ENCODE measurements at places on chromosomes 12 and 14. TPM values are rescaled to one million over a fixed set of nuclear protein-coding genes. Genes with fewer than 3 reads are reported as not detected.

DNA sequence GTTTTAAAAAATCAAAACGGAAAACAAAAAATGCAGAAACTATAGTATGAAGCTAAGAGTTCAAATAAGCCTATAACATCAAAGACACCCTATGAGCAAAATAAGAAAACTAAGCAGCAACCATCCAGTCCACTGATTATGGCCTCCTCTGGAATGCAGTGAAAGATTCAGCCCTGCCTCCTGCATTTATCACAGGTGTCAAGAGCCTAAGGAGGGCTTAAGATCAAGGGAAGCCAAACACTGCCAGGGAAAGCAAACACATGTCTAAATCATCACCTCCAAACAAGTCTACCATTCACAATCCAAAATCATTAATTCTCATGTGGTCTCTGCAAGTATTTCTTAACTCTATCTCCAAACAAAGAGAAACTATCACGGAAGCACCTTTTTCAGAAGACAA, 28.4 kb downstream of the SARNP start:
- no peak for DNase-seq

DNA sequence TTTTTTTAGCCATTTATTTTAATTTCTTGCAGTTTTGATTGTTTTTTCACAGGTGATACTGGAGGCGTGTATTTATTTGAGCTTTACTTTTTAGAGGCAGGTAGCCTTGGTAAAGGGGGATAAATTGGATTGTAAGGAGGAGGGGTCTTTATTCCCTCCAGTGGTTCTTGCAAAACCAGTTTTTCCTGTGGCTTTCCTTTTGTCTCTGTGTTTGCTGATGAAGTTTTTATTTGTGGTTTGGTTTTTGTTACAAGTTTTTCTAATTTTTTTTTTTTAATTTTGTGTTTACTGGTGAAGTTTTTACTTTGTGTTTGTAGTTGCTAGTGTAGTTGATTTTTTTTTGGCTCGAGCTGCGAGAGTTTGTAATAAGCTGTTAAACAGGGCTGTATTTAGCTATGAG, 278.5 kb downstream of the PRKD1 start:
- no peak for DNase-seq

- DNase-seq: no peak
Measured at GRCh38 chr12:497501-498160, 37.9 kb downstream of the B4GALNT3 start.

GRCh38 chr12:7994731-7995205, 37.7 kb upstream of the FOXJ2 start:
- DNase-seq: no peak

DNA sequence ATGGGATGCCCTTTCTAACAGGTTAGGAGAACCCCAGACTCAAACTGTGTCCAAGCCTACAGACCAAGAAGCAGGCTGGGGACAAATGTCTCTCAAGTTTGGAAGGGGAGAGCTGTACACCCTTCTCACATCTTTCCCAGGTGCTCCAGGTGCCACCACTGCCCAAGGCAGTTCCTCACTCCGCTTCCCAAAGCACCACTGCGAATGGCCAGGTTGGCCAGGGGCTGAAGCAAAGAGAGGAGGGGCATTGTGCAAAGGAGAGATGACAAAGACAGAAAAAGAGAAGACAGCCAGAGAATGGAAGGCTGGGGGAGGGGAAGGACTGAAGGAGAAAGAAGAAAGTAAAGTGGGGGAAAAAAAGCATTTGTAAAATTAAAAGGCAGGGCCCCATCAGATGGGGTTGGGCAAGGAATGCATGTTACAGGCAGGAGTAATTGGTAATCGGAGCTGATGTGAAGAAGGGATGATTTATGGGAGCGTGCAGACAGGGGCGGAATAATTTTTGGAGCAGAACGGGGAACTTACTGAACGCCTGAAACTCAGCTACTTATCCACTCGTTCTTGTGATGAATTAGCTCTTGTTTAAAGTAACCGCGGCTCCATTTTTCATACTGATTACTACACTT, 165.8 kb downstream of the ESRRB start:
- DNase-seq: no peak

DNA sequence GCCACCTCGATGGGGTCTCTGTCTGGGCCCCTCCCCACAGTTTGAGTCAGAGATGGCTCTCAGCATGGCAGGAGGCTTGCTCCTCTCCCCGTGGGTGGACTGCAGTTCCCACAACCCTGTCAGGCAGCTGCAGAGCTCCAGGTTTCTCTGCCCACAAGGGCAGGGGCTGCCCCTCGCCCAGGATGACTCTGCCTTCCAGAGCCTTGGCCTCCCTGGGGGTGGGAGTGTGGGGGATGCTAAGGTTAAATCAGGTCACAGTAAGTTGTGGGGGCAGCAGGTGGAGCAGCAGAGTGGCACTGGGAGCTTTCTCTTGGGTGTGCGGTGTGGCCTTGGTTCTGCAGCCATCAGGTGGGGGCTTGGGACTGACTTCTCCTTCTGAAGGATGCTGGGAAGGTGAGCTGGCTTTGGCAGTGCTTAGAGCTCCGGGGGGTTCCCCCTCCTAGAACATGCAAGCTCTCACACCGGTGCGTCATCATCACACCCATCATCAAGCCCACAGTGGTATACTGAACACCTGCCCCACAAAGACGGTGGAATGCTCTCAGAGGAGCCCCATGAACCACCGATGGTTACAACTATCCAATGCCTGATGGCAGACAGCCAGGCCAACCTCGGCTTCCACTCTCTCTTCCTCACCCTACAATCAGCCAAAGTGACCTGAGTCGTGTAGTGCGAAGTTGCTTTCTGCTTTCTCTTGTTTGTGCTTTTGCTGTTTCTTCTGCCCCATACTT, 39.7 kb downstream of the ERH start:
- DNase-seq: no peak

DNA sequence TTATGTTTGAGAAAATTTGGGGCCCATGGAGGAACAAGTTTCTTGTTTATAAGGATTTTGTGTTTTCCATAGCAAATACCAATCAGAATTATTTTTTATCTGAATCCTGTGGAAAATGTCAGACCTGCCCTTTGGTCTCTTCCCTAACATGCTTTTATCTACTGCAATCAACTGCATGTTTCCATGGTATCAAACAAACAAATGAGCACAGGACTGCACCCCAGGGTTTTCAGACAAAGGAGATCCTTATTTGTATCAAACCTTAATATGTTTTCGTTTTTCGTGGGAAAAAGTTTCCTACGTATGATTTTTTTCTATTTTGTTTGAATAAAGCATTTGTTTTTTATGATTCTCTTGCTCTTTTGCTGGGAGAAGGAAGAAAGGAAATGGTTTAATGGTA, 91.1 kb downstream of the GPR135 start:
- no peak for DNase-seq

DNA sequence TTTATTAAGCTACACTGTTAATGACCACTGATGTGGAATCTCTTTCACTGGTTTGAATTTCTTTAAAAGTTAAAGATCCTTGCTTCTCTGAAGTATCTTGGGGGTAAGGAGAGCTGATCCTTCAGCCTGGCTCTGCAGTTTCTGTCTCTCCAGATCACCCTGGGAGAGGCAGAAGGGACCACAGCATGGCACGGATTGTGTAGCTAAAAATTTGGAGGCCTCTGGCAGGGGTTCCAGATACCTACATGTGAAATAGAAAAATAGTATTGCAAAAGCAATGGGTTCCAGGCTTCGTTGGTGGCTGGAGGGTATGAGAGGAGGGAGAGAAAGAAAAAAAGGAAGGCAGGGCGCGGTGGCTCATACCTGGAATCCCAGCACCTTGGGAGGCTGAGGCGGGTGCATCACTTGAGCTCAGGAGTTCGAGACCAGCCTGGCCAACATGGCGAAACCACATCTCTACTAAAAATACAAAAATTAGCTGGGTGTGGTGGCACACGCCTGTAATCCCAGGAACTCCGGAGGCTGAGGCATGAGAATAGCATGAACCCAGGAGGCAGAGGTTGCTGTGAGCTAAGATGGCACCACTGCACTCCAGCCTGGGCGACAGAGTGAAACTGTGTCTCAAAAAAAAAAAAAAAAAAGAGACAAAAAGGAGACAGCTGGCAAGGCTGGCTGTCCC, 3.4 kb downstream of the CHST11 start:
- no peak for DNase-seq

DNA sequence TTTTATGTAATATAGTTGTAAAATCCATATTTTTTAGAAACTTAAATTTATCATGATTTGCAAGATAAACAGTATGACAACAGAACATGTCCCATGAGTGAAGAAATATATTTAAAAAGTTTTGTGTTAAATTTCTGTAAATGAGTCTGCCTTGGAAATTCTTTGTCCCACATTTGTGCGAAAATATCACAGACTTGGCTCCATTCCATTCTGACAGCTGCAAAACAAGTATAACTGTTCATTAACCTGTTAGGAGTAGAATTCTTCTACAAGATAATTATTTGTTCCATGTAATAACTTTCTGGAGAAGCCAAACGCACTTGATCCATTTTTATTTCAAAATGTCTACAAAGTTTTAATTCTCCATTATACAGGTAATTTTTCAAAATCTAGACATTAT, 37.9 kb downstream of the MDM1 start:
- DNase-seq: no peak

WNT5B gene
- total RNA-seq: not detected

RNU4-1 gene
- 1,612 TPM for total RNA-seq

LGR5 gene
- not detected for total RNA-seq

Measured in CD8-positive, alpha-beta T cell (primary cell).